ENCODE measurements at places on chromosomes 13 and 19.
A peak's percentile ranks its signal among the peaks of the same experiment; 100 is the strongest.

DNA sequence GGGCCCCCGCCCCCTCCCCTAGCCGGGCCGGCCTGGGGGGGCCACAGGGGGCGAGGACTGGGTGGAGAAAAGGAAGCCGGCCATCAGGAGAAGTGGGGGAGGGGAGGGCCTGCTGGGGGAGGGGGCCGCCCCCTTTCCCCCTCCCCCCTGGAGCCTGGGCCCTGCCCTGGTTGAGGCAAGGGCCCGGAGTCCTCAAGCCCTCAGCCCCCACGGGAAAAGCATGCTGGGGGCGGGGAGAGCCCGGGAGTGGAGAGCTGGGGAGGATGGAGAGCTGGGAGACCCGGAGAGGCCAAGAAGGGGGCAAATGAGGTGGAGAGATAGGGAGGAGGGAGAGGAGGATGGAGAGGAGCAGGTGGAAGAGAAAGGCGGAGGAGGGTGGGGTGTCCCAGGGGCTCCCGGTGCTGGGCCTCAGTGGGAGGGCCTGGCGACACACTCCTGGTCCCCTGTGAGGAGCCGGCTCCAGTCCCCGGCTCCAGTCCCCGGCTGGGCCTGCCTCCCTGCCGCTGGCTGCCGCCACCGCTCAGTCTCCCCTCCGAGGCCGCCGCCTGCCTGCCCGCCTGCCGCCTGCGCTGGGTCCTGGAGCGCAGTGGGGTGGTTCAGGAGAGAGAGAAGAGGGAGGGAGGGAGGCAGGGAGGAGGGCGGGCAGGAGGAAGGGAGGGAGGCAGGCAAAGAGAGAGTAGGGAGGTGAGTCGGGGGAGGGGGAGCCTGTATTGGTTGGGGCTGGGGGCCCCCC lies at the start of gene GRIK5:
Gene GRIK5 (minus strand): TSS at position 588 of the 733 bp plus-strand sequence. CDS start 4,436 bp downstream, outside the sequence.
- DNase-seq: no peak

DNA sequence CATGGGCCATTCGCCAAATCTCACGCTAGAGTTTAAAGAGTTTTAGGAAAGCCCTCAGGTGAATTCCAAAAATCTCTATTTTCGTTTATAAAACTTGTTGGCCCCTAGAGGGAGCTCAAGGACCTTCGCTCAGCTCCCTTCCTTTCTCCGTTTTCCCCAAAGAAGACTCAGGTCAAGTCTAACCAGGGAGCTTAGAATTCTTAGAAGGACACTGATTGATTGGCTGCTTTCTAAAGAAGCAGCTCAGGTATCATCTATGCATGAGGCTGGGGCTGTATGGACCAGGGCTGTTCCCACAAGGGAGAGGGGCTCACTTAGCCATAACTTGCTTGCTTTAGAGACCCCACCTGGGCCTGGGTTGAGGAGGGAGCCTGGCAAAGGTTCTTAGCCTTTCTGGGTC lies 20.5 kb downstream of the DZIP1 start:
- peak; percentile 53 for DNase-seq

DNA sequence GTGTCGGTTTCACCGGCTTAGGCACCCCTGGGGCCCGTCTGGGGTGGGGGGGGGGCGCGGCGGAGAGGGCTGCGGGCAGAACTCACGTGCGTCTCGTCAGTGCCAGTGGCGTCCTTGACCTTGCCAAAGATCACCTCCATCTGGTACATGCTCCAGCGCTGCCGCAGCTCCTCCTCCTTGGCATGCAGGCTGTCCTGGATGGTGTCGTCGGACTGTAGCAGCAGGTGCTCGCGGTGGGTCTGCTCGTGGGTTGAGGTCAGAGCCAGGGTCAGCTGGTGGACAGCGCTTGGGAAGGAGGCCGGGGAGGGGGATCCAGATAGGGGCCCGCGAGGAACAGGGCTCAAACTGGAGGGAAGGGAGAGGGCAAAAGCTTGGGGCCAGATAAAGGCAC lies 4.7 kb upstream of the RGL3 start:
- DNase-seq: no peak

GRCh38 chr19:39411081-39411831 lies 1.2 kb upstream of the PLEKHG2 start:
- peak; percentile 87 for DNase-seq

DNA sequence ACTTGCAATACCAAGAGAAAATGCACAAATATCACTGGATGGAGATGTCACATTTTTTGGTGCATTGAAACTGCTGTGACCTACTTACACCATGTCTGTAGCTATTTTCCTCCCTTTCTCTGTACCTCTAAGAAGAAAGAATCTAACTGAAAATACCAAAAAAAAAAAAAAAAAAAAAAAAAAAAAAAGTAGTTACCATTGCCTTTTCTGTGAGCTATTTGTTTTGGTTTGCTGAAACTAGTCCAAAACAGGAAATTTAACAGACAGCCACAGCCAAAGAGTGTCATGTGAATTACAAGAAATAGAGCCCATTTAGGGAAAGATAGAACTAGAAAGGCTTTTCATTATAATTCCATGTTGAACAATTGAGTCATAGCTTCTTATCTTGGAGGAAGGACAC lies 37.3 kb downstream of the TNFSF13B start:
- DNase-seq: no peak

- no peak for DNase-seq
These were observed 12.7 kb upstream of the FKRP start for GRCh38 chr19:46732966-46733689.

- DNase-seq: no peak
These were observed 29.7 kb upstream of the ZNF681 start for GRCh38 chr19:23788411-23788810.

DNA sequence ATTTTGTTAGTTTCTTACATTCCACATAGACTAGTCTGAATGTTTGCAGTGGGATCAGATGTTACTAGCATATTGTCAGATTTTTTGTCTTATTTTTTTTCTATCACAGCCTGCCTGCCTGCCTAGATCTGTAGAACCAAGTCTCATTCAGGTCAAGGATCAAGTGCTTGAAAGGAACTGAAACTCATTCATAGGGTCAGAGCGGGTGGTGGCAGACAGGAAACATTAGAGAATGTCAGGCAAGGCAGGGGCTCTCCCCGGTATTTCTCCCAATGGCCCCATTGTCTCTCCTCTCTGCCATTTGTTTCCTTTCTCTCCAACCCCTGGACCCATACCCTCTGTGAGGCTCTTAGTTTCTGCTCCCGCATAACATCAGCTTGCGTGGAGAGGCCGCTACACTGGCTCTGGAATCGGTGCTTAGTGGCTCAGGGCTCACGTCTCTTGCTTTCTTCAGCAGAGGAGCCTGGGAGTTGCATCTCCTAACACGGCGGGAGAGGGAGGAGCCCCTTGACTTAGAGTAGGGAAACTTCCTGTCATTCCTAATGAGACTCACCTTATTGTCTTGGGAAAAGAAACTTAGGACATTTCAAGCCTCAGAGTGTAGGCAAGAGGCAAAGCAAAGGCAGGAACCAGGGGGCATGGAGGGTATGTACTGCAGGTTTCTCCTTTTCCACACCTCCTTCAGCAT lies 35.6 kb upstream of the SPATA13 start:
- DNase-seq: no peak

DNA sequence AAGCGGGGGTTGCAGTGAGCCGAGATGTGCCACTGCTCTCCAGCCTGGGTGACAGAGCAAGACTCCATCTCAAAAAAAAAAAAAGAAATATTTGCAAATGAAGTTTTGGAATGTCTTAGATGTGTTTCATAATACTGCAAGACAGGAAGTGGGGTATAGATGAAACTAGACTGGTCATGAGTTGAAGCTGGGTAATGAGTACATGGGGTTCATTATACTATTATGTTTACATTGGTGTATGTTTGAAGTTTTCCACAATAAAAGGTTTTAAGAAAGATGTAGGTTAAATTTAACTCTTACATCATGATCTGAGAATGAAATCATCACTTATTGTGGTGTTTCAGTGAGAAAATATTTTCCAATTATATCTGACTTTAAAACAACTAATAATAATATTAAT lies 19.0 kb downstream of the FNDC3A start:
- no peak for DNase-seq

DNA sequence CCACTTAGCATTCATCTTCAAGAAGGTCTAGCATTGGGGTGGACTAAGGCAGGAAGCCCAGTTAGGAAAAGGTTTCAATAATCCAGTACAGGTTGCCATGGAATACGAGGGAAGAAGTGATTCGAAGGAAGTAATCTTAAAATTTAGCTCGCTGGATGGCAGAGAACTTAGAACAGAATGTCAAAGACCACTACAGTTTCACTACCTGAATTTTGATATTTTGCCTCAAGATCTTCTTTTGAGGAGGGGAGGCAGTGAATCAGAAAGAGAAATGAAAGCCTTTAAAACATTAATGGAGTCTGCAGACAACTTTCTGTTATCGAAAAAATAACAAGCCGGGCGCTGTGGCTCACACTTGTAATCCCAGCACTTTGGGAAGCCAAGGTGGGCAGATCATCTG lies 7.0 kb upstream of the RAB8A start:
- DNase-seq: no peak

- no peak for DNase-seq
These were observed 14.2 kb upstream of the B3GNT3 start for GRCh38 chr19:17780781-17781180.

GRCh38 chr19:8323781-8324185 lies 2.5 kb downstream of the RPS28 start:
- DNase-seq: no peak

- DNase-seq: no peak
These were observed 7.4 kb upstream of the CNFN start for GRCh38 chr19:42397263-42398166.

DNA sequence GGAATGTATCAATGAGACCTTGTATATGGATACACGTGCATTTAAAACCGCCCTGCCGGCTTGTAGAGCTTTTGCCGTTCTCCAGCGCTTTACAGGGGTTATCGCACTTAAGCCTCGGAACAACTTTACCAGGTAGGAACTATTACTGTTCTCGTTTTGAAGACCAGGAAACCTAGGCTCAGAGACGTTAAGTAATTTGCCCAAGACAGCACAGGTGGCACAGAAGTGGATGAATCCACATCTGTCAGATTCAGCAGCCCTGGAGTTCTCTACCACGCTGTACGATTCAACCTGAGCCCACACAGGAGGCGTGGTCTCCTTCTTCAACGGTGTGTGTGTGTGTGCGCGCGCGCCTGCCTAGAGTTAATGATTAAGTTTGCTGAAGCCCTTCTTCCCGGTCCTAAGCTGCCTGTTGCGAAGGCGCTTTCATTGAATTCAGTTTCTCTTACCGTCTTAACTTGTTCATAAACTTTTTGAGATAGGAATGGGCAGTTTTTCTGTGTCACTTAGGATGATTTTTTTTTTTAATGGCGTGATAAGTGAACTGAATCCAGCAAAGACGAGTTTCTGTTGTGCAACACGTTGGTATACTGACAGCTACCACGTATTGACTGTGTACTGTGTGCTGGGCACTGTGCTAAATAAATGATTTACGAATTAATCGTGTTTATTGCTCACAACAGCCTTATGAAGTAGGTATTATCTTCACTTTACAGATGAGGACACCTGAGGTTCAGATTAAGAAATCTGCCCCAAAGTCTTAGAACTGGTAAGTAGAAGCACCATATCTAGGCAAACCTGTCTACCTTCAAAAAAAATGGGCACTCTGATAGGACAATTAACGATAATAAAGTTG lies 67.4 kb downstream of the KCNRG start:
- DNase-seq: peak; percentile 96

- no peak for DNase-seq
These were observed 55.5 kb downstream of the MYH14 start for GRCh38 chr19:50258918-50259372.

- no peak for DNase-seq
These were observed 3.0 kb upstream of the ZNF554 start for GRCh38 chr19:2816641-2817040.

DNA sequence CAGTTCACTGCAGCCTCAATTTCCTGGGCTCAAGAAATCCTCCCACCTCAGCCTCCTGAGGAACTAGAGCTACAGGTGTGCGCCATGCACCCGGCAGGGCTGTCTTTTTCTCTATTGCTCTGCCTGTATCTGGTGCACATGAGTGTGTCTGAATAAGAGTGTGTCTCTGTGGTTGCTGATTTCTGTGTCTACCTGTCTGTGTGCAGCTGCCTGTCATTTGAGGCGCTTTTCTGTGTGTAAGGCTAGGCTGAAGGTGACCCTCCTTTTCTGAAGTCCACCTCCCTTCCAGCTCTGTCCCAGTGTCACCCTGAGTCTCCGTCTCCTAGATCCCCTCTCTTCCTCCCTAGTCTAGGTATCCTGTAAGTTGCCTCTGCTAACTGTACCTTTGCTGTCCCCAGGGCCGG lies 1.5 kb upstream of the PRR12 start:
- DNase-seq: peak; percentile 42

DNA sequence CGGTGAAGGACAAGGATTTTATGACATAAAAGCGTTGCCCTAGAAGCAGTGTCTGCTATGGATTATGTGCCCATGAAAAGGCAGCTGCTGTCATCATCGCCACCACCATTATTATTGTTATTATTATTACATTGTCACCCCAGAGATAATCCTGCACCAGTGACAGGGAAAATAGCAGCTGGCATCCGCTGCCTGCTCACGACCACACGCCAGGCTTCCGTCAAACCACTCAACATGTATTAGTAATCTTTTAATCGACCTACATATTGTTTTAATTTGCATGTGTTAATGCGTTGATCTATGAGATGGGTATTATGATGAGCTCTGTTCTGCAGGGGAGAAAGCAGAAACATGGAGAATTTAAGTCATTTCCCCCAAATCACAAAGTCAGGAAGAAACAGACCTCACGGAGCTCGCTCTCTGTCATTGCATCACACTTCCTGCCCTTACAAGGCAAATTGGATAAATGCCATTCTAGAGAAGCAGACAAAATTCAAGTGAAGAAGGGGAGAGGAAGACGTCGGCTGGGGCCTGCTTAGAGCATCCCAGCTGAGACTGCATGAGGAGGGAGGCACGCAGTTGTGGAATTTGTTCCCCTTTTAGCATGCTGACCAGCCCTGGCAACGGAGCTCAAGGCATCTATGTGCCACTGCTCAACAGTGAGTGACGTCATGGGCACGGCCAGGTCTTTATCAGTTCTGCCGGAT lies at the start of gene FFAR3:
Gene FFAR3 (plus strand): TSS at position 594 of the 707 bp plus-strand sequence. CDS start 431 bp downstream, outside the sequence.
- no peak for DNase-seq

GRCh38 chr19:38370299-38370698 lies 4.1 kb upstream of the PSMD8 start:
- no peak for DNase-seq

- peak; percentile 43 for DNase-seq
These were observed 1.5 kb downstream of the KISS1R start for GRCh38 chr19:918481-919198.

- no peak for DNase-seq
These were observed 12.7 kb upstream of the AKAP8L start for GRCh38 chr19:15431396-15432017.

- no peak for DNase-seq
These were observed 21.1 kb downstream of the LSM14A start for GRCh38 chr19:34193439-34193838.

GRCh38 chr13:70612881-70613280 lies 504.6 kb upstream of the KLHL1 start:
- DNase-seq: no peak

- DNase-seq: peak; percentile 31
These were observed at the start of gene OSCAR for GRCh38 chr19:54100561-54100960. Gene OSCAR (minus strand): TSS chr19:54100803. CDS start chr19:54100792, 11 bp downstream.

DNA sequence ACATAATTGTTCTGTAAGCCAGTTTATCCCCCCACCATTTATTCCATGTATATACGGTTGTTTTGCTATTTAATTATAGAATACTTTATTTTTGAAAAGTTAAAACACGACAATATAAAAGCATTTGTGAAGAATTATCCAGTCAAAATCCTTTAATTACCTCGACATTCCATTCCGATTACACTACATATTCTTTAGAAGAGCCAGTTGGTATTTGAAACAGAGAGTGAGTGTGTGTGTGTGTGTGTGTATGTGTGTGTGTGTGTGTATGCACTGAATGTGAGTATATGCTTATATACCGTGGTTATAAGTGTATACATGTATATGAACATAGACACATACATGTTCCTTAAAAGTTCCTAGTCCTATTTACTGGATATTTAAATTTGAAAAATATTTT lies 87.8 kb upstream of the KLF5 start:
- peak; percentile 69 for DNase-seq
